ENCODE measurements at places on chromosomes 1 and 21.

DNA sequence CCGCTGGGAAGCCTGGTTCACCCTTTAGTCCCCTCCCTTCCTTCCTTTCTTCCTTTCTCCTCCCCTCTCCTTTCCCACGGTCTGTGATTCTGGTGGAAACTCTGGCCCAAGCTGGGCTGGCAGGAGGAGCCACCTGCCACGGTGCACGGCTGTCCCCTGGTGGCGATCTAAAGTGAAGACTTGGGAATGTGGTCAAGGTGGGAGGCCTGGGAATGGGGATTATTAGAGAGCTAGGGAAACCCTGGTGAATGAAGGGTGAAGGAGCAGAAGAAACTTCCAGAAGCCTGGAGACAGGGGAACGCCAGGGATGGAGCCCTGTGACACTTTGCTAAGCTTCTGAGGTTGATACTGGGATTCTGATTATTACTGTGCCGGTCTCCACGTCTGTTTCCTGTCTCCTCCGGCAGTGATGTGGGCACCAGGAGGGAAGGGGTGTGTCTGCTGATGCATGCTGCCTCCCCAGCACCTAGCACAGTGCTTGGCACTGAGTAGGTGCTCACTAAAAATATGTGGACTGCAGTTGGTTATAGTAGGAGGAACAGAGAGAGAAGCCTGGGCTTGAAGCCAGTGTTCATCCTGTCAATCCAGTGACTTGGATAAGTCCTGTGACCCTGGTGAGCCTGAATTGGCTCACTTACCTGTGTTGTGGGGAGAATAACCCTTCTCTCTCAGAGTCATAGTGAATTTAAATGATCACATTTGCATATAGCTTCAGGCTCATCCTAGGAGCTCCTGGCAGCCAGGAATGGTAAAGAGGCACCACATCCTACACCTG is 71.2 kb upstream of the NBPF3 start:
- peak; percentile 95 for DNase-seq
- H3K4me1 ChIP-seq, result no peaks in the 10 kb centered on the region
- no peaks in the 10 kb centered on the region for H3K36me3 ChIP-seq
- H3K27ac ChIP-seq, result no peak overlapping the region
- no peak overlapping the region for H3K4me3 ChIP-seq

GRCh38 chr1:74363220-74363619 is 128.0 kb downstream of the TNNI3K start:
- H3K27me3 ChIP-seq, result no peaks in the 10 kb centered on the region
- no peak overlapping the region for H3K27ac ChIP-seq
- peaks cover 20% of the 10 kb centered on the region for H3K4me1 ChIP-seq
- H3K4me3 ChIP-seq, result no peak overlapping the region
- no peaks in the 10 kb centered on the region for H3K36me3 ChIP-seq

- H3K36me3 ChIP-seq, result no peaks in the 10 kb centered on the region
- H3K27ac ChIP-seq, result no peak overlapping the region
- DNase-seq, result no peak
These were observed 91.5 kb downstream of the NGF start for GRCh38 chr1:115246526-115246925.

DNA sequence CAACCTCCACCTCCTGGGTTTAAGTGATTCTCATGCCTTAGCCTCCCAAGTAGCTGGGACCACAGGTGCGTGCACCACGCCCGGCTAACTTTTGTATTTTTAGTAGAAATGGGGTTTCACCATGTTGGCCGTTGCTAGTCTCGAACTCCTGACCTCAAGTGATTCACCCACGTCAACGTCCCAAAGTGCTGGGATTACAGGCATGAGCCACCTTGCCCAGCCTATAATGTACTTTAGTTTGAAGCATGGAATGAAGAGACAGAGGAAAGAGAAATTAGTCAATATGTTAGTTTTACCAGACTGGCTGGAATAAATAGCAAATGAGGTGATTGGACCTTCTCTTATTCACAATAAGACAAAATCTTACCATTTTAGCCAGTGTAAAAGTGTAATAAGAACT is 89.0 kb downstream of the GTF2B start:
- DNase-seq, result no peak
- H3K4me1 ChIP-seq, result no peaks in the 10 kb centered on the region
- H3K27ac ChIP-seq, result peak overlapping the region; percentile 17

- peak overlapping the region; percentile 87 for H3K4me3 ChIP-seq
- H3K27ac ChIP-seq, result peak overlapping the region; percentile 98
- H3K27me3 ChIP-seq, result no peaks in the 10 kb centered on the region
- DNase-seq, result no peak
These were observed 714 bp upstream of the AKIRIN1 start for GRCh38 chr1:38990386-38990737.

DNA sequence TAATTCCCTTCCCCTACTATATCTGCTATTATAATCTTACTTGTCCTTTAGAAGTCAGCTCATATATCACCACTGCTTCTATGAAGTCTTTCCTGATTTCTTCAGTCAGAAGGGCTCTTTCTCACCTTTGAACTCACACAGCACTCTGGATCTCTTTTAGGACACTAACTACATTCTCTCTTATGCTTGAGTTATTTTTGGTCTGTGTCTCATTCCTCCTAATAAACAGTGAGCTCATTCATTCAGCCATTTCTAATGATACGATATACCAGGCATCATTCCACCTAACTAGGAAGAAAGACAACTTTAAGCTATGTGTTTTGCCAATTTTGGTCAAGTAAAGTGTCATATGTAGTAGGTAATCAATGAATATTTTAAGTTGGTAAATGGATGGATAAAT is 1.2 kb upstream of the STYXL2 start:
- H3K4me3 ChIP-seq, result no peak overlapping the region
- no peaks in the 10 kb centered on the region for H3K4me1 ChIP-seq
- H3K36me3 ChIP-seq, result no peaks in the 10 kb centered on the region

- peak; percentile 42 for DNase-seq
- H3K36me3 ChIP-seq, result no peaks in the 10 kb centered on the region
- peaks cover 9% of the 10 kb centered on the region for H3K4me1 ChIP-seq
- H3K27ac ChIP-seq, result no peak overlapping the region
- H3K27me3 ChIP-seq, result peaks cover 72% of the 10 kb centered on the region
These were observed 3.4 kb upstream of the ARHGAP29 start for GRCh38 chr1:94240822-94241221.

GRCh38 chr1:107820801-107821200 is 144.2 kb downstream of the VAV3 start:
- H3K27ac ChIP-seq, result no peak overlapping the region
- H3K36me3 ChIP-seq, result no peaks in the 10 kb centered on the region
- no peak for DNase-seq
- peaks cover 6% of the 10 kb centered on the region for H3K4me1 ChIP-seq
- H3K27me3 ChIP-seq, result no peaks in the 10 kb centered on the region

GRCh38 chr1:167599957-167600581 is 30.0 kb upstream of the RCSD1 start:
- H3K27me3 ChIP-seq, result no peaks in the 10 kb centered on the region
- no peaks in the 10 kb centered on the region for H3K36me3 ChIP-seq
- DNase-seq, result no peak
- no peak overlapping the region for H3K4me3 ChIP-seq
- H3K4me1 ChIP-seq, result no peaks in the 10 kb centered on the region

GRCh38 chr1:116881879-116882520 is 27.7 kb upstream of the PTGFRN start:
- peaks cover 27% of the 10 kb centered on the region for H3K4me1 ChIP-seq
- peak; percentile 81 for DNase-seq
- H3K27me3 ChIP-seq, result no peaks in the 10 kb centered on the region
- no peaks in the 10 kb centered on the region for H3K36me3 ChIP-seq
- H3K27ac ChIP-seq, result no peak overlapping the region
- no peak overlapping the region for H3K4me3 ChIP-seq

DNA sequence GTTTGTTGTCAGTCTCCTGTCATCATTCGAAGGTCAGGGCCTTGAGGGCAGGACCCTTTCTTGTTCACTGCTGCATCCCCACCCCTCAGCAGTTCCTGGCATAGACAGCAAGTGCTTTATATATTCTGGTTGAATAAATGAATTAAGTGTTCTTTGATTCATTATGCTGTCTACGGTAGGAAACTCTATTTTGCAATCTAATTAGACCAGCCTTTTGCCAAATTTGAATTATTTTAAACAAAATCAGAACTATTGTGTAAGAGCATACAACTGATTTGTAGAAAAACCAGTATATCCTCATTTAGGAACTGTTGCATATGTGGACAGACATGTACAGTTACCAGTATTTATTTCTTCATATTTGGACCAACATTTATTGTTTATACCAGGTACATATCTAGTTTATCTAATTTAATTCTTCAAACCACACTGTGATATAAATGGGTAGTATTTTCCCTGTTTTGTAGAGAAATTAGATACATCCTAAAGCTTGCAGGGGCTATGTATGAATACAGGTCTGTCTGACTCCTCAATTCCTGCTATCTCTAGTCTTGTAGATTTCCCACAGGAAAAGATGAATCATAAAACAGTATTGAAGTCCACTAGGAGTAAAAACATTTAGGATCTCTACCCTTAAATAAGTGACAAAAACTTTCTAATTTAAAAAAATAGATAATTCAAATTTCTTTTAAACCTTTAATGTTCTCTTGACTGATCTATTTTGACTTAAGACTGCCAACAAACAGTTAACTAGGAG is 10.4 kb downstream of the MGST3 start:
- no peak for DNase-seq
- H3K36me3 ChIP-seq, result no peaks in the 10 kb centered on the region
- no peaks in the 10 kb centered on the region for H3K27me3 ChIP-seq
- H3K4me1 ChIP-seq, result peaks cover 3% of the 10 kb centered on the region

DNA sequence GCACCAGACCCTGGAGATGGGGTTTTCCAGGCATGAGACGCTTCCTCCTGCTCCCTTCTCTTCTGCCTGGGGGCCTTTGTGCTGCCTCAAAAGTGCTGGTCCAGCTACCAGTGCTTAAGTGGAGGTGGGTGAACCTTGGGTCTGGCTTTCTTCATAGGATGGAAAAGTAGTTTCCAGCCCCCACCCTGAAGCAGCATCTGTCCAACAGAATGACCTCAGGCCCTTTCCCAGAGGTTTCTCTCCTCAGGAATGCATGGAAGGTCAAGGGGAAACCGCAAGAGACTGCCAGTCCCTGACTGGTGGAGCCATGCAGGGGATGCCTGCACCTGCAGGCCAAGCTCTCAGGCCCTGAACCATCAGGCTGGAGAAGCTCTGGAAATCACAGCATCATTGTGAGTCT is 63.8 kb downstream of the HMGB4 start:
- no peak overlapping the region for H3K4me3 ChIP-seq
- no peaks in the 10 kb centered on the region for H3K27me3 ChIP-seq
- no peaks in the 10 kb centered on the region for H3K4me1 ChIP-seq
- 0 out of 2 replicates have a peak, but pooled peaks cover 1% of the 10 kb centered on the region for H3K36me3 ChIP-seq
- DNase-seq, result no peak

DNA sequence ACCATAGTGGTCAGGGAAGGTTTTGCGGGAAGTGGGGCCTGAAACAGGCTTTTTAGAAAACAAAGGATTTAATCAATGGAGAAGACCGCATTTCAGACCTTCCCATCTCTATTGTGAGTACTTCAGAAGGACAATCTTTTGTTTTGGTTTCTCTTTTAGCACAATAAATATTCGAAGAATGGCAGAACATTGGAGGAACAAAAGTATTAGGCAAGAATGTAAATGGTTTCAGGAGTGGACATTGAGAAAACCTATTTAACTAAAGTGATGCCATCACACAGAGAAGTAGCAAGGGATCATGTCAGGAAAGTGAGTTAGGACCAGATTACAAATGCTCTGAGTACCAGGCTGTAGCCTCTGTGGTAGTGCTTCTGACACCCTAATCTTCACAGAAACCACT is 26.8 kb upstream of the UBE2U start:
- H3K4me3 ChIP-seq, result no peak overlapping the region
- H3K36me3 ChIP-seq, result no peaks in the 10 kb centered on the region
- H3K4me1 ChIP-seq, result peaks cover 18% of the 10 kb centered on the region
- DNase-seq, result no peak
- H3K27me3 ChIP-seq, result no peaks in the 10 kb centered on the region
- no peak overlapping the region for H3K27ac ChIP-seq

DNA sequence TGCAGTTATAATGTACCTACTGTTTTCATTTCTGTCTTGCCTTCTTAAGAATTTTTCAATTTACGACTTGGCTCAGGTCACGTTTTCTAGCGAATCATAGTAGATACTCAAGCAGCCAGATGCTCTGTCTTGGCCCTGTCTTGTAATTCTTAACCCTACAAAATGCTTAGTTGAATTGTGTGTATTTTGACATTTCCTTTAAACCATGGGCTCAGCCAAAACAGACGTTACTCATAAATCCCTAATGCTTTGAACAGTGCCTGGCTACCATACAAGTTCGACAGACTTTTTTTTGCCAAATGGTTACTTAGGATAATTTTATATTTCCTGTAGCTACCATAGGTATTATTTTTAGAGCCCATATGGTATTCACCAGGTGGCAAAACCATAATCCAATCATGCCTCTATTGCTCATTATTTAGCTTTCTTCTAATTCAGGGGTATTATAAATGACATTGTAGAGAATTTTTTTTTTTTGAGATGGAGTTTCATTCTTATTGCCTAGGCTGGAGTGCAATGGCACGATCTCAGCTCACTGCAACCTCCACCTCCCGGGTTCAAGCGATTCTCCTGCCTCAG is 54.3 kb downstream of the KCNK1 start:
- no peaks in the 10 kb centered on the region for H3K27me3 ChIP-seq
- H3K4me3 ChIP-seq, result no peak overlapping the region
- H3K27ac ChIP-seq, result no peak overlapping the region
- H3K4me1 ChIP-seq, result no peaks in the 10 kb centered on the region
- no peak for DNase-seq

DNA sequence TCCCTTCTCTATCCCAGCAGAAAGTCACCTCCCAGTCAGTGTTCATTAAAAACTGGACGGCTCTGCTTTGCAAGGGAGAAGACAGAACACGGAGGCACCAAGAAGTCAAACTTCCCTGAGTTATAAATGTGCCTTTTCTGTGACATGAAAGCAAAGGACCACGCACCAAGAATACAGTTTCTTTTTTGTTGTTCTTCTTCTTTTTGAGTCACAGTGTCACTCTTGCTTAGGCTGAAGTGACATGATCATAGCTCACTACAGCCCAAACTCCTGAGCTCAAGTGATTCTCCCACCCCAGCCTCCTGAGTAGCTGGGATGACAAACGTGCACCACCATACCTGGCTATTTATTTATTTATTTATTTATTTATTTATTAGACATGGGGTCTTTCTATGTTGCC is 22.7 kb downstream of the GLUL start:
- H3K4me3 ChIP-seq, result no peak overlapping the region
- no peaks in the 10 kb centered on the region for H3K27me3 ChIP-seq
- H3K36me3 ChIP-seq, result no peaks in the 10 kb centered on the region
- H3K27ac ChIP-seq, result no peak overlapping the region
- H3K4me1 ChIP-seq, result no peaks in the 10 kb centered on the region

DNA sequence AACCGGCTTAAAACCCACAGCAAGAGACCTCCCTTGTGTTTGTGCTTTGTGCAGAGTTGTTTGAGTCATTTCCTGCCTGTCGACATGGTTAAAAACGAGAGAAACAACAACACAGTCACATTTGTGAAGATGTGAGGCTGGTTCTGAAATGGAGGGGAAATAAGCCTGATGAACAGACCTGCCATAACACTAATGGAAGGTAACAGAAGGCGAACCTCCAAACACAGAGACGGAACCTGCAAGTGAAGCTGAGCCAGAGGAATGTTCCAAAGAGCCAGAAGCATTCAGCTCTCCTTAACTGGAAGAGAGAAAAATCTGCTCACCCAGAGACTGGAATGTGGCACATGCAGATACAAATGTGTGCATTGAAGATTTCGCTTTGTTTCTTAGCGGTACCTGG is 53.2 kb upstream of the RAVER2 start:
- peaks cover 4% of the 10 kb centered on the region for H3K36me3 ChIP-seq
- peaks cover 33% of the 10 kb centered on the region for H3K4me1 ChIP-seq
- H3K4me3 ChIP-seq, result no peak overlapping the region
- peak; percentile 24 for DNase-seq
- H3K27ac ChIP-seq, result peak overlapping the region; percentile 32

GRCh38 chr1:47238935-47239592 is 7.0 kb upstream of the TAL1 start:
- H3K27me3 ChIP-seq, result peaks cover 73% of the 10 kb centered on the region
- no peak overlapping the region for H3K27ac ChIP-seq
- no peaks in the 10 kb centered on the region for H3K36me3 ChIP-seq
- H3K4me1 ChIP-seq, result peaks cover 12% of the 10 kb centered on the region
- DNase-seq, result no peak
- no peak overlapping the region for H3K4me3 ChIP-seq

Data from GM23338 (cell line).